A549 treated with ZK216348 at 1 μM for 4 hours (cell line): ENCODE measurements at places on chromosomes 7 and 10. TPM values are rescaled to one million over a fixed set of nuclear protein-coding genes. Genes with fewer than 3 reads are reported as not detected.

Gene SHH
- 0.88 to 2.2 TPM (median 1.2 TPM) in 5 replicates for total RNA-seq

Gene FOXK1
- total RNA-seq, result 8.6 to 14.0 TPM (median 11.9 TPM) in 5 replicates

Gene ARF5
- 151 to 172 TPM (median 163 TPM) in 5 replicates for total RNA-seq

Gene ENTPD1
- total RNA-seq, result 0.05 to 0.17 TPM in 2 of 5 replicates, not detected in the others

Gene MRPS24
- total RNA-seq, result 205 to 254 TPM (median 243 TPM) in 5 replicates

Gene GNAT3
- not detected in 5 replicates for total RNA-seq

Gene OPN4
- total RNA-seq, result not detected in 5 replicates

Gene CALHM3
- total RNA-seq, result 0.27 to 0.55 TPM (median 0.32 TPM) in 5 replicates

Gene SLC16A12
- 0.09 to 0.27 TPM (median 0.19 TPM) in 5 replicates for total RNA-seq

Gene PIK3AP1
- 0.47 to 0.99 TPM (median 0.63 TPM) in 5 replicates for total RNA-seq

Gene WEE2
- total RNA-seq, result not detected in 5 replicates

Gene LRRC17
- total RNA-seq, result not detected in 5 replicates

Gene LRRC61
- total RNA-seq, result 0.09 to 0.17 TPM (median 0.14 TPM) in 4 of 5 replicates, not detected in the other

Gene ZNF727
- total RNA-seq, result not detected in 5 replicates

Gene ACTL6B
- total RNA-seq, result not detected in 5 replicates

Gene TDRD1
- not detected in 5 replicates for total RNA-seq

Gene WIPF3
- total RNA-seq, result 0.49 to 0.77 TPM (median 0.62 TPM) in 5 replicates

Gene PRPS1L1
- not detected in 5 replicates for total RNA-seq

Gene SH2B2
- 1.2 to 4.6 TPM (median 3.8 TPM) in 5 replicates for total RNA-seq

Gene C10orf53
- total RNA-seq, result not detected in 5 replicates
